ENCODE measurements at places on chromosomes 2 and 18.

DNA sequence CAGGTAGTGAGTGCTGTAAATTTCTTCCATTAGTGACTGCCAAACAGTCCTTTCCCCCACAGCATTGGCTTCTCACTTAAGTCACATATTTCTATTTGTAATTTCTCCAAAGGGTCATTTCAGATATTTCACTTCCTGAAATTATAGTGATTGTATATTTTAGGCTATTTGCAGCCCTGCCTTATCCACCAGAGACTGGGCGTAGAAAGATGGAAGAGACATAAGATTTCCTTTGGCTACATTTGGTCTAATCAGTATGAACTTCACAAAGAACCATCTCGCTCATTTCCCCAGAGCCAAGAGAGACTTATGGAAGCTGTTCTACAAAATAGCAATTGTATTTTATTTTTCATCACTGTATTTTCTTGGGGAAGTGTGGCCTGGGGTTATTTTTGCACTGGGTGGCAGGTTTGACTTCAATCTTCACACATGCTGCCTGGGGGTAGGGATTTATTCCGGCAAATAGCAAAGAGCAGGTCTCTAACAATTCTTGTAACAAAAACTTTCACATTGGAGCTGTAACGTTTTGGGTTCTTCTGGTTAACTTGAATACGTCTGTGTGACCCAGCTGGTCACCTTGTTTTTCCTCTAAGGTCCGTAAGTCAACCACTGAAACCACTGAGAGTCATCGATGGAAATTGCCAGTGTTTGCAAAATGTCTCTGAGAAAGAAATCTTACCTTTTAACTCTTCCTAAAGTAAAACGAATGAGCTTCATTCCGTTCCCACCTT is 170.6 kb upstream of the SERPINE2 start:
- no peak for DNase-seq

DNA sequence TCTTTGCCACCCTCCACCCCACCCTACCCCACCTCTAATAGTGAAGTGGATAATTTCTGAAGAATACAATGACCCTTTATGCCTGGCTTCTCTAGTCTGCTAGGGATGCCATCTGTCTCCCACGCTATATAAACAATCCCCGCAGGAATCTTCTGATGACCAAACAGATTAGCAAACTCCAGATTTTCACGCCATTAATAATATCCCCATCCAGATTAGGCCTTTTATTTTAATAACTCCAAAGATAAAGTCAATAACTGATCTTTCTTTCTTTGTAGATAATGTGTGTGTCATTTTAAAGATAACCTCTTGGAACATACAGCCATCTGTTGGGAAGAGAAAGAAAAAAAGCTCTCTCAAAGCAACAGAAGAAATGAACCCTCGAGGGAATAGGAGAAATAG is 47.9 kb upstream of the CCDC150 start:
- DNase-seq = no peak

GRCh38 chr2:104755026-104755878 is 98.7 kb upstream of the POU3F3 start:
- DNase-seq = no peak

DNA sequence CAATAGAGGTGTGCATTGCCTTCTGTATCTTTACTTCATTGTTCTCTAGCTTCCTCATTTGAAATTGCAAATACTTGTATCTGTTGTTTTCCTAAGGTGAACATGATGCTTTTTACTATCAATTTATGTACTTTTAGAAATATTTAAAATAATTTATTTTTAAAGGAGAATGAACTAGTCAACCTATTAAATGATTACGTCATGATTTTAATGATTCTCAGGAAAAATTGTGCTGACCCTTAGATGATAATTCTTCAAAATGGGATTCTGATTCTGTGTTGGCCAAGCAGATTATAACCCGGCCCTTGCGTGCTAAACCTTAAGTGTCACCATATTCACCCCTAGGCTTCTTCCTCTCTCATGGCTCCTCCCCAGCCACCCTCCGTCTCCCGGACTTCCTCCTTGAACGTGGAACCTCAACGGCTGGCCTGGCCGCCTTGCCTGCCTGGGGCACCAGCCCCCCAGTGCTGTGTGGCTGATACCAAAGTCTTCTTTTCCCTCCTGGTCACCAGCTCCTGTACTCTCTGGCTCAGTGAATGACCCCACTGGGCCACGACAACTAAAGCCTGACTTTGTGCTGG is 292.0 kb downstream of the GBX2 start:
- no peak for DNase-seq

DNA sequence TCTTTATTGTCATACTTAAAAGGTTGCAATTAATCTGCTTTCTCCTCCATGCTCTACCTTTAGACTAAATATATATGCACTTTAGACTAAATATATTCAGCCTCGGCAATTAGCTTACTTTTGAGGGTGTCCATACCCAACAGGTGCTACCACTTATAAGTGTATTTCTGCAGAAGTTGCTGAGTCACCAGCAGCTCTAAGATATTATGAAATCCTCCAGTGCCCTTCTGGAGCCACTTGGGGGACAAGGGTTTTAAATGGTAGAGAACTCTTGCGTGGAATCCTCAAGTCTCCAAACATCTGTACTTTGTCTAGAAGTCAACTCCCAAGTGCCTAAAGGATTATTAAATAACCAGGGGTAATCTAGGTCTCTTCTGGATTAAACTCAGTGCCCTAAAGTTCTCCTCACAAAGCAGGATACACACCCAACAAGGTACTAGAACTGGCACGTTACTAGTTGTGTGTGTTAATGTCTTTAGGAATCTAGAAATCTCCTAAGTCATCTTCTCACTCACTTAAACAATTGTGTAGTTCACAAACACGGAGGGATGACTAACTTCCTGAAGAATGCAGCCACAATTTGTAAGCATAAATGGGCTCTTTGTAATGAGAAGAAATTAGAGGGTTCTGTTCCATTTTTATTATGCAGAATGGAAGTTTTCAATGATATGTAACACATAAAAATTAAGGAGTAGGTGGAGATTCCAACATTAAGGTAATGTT is 159.7 kb downstream of the CD226 start:
- DNase-seq = no peak

All from activated CD8-positive, alpha-beta memory T cell treated with anti-CD3 and anti-CD28 coated beads, Interleukin-2, amount 10 ng/mL, durations not matched to agents 7 days and 5 days (primary cell).